ENCODE measurements at places on chromosomes 3 and 15.

DNA sequence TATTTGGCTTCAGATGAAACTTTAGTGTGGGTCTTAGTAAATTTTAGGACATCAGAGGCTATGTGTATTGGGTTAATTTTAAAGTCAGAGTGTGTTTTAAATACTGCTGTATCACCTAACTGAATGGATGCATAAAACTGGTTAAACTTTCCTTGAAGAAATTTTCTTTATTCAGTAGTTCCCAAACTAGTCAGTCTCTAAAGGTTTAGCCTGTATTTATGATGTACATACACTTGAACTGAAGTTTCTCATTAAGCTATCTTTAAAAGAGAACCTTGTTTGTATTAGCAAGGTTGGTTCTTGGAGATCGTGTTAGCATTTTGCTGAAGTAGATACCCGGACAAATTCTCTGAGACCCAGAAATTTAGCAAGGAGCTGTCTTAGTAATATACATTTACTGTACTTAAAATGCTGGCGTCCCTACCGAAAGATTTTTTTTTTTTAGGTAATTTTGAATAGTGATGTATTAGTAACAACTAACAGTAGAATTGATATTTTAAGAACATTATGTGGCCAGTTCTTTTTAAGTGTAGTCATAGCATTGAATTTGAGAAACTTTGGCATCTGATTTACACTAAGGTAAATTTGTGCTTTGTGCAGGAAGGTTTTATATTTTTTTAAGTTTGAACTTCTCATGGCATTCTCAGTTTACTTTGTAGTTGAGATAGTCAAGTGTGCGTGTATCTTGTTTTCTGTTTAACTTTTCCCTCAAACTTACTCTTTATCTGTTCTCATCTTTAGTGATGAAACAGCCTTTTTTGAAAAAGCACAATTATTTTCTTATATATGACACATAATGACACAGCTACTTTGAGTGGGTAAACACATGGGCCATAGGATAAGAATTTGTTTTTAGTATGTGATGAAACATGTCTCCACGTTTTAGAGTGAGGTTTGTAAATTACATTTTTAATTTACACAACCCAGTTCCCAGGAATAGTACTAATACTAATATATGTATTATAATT is 2.9 kb downstream of the DIPK2A start:
- DNase-seq = no peak

GRCh38 chr3:21835264-21835663 is 84.3 kb upstream of the ZNF385D start:
- no peak for DNase-seq

- no peak for DNase-seq
Measured at GRCh38 chr3:191139736-191140135, 59.3 kb upstream of the OSTN start.

DNA sequence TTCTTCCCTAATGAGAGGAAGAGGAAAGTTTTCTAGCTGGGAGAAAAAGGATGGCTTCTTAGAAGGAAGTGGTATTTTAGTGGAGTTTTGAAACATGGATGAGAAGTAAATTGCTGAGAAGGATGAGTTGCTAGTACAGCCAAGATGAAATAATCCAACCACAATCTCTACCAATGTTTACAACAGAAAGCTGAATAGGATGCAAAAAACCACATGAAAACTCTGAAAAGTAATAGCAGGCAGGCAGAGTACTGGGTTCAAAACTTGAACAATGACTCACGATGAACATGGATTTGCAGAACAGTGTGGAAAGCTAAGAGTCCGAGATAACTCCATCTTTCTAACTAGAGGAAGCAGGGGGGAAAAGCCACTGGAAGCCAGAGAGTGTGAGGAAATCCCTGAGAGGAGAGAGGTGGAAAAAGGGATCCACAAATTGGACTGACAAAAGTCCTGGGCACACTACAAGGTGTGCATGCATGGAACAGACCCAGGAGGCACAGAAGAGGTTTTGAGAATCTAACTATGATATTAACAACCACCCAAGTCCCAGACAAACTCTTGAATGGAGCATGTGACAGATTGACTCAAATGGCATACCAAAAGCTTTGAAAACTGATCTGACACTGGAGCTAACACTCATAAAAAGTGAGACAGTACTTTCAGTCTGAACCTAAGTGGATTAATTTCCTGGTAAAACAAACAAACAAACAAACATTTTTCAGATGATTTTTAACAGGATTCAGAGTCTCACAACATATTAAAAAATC is 76.7 kb downstream of the ST6GAL1 start:
- DNase-seq = no peak

DNA sequence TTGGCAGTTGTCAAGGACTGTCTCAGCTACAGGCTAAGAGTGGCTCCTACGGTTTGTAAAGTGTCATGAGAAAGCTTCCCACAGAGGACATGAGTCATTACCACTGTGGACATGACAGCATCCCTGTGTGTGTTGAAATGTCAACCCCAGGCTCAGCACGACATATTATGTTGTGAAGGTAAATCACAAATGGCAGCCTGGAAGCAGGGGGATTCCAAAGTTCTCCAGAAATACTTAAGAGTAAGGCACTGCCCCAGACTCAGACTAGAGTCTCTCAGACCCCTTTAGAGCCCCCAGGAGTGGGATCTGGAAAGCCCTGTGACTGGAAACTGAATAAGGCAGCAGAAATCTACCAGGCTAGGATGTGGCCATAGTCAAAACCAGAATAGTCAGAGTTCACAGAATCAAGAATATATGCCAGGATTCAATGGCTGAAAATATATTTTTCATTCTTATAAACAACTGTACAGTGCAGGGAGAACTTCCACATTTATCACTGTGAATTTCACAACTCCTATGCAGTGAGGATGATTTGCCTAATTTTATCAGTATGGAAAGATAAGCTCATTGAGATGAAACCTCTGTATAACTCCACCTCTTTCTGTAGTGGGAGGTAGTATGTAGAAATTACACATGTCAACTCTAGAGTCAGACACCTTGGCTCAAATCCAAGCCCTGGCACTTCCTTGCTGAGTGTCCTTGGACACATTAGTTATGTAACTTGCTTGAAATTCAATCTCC is 237.1 kb upstream of the CFAP20DC start:
- DNase-seq = no peak

DNA sequence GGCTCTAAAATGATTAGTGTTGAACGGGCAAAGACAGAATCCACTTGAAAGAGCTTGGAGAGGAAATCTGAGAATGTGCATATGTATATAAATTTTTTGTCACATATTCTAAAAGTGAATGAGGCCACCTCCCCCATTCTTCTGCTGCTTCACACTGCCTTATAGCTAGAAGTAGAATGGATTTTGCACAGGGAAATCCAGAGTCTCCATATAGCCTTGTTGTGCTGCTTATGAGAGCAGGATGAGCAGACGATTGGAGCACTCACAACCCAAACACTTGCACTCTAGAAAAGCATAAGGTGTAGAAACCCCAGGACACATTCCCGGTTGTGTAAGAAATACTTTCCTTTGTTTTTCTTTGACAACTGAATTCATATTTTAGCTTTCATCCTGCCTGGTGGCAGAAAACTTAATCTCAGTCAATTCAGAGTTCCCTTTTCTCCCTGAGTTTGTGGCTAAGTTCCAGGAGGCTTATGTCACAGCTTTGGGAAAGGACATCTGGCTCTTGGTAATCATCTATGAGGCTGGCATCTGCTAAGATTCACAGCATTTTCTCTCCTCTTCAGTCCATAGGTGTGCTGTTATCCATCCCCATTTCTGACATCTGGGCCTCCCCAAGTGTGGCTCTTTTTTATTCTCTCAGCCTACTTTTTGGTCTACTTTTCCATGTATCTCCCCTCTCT is 188.4 kb upstream of the PFN2 start:
- no peak for DNase-seq

- DNase-seq = no peak
Measured at GRCh38 chr3:57298041-57298440, 5.6 kb upstream of the ASB14 start.
